GM04504 (cell line): ENCODE measurements at places on chromosomes 2 and 18.

DNA sequence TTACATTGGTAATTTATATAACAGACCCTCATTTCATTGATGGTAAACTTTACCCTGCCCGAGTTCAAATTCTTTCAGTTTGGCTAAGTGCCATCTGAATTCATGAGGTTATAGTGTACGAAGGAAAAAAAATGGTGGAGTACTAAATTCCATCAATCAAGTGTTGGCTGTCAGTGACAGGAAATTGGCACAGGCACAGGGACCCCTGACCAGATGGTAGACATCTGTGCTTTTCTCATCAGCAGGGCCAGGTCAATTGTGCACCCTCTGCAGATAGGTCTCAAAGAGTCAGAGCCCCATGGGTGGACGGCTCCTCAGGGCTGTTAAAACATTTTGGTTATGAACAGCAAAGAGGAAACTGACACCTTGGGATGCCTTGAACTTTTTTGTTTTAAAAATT, 439.2 kb downstream of the SETBP1 start:
- no peak for DNase-seq

GRCh38 chr2:150584081-150584480, 96.6 kb upstream of the RND3 start:
- DNase-seq = no peak

- DNase-seq = no peak
These were observed 83.7 kb downstream of the FMNL2 start for GRCh38 chr2:152418688-152419087.

- no peak for DNase-seq
These were observed 8.5 kb upstream of the SPATS2L start for GRCh38 chr2:200297989-200298388.

DNA sequence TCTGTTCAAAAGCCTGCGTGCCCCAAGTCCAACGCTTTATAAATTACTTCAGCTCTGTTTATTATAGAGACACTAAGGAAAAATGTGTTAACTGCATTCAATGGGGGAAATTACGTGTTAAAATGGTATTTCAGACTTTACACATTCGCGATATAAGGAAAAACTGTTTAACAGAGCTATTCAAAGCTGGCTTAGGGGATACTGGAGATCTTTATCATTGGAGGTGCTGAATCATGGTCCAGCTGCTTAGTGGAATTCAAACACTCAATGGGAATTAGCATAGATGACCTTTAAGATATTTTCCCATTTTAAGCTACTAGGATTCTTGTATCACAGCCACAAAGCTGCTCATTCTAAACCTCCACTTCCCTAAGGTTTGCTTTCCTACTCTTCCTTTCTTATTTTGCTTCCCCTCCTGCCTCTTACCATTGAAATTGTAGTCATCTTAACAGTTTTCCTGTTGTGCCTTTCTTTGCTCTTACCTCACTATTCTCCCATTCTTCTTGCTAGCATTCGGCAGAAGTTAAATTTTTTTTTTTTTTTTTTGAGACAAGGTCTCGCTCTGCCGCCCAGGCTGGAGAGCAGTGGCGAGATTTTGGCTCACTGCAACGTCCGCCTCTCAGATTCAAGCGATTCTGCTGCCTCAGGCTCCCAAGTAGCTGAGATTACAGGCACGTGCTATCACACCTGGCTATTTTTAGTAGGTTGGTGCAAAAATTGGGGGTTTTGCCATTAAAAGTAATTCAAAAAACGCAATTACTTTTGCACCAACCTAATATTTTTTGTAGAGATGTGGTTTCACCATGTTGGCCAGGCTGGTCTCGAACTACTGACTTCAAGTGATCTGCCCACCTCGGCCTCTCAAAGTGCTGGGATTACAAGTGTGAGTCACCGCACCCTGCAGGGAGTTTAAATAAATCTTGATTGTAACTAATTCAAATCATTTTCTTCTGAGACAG, 6.5 kb downstream of the SULT6B1 start:
- no peak for DNase-seq

- no peak for DNase-seq
These were observed at the start of gene FAM124B for GRCh38 chr2:224401641-224402342. FAM124B (minus strand) TSS chr2:224402107; CDS start chr2:224401768, 339 bp downstream.

- DNase-seq = no peak
These were observed 163.9 kb downstream of the GFPT1 start for GRCh38 chr2:69222953-69223658.

GRCh38 chr2:117885308-117885707, 70.8 kb downstream of the DDX18 start:
- DNase-seq = no peak

DNA sequence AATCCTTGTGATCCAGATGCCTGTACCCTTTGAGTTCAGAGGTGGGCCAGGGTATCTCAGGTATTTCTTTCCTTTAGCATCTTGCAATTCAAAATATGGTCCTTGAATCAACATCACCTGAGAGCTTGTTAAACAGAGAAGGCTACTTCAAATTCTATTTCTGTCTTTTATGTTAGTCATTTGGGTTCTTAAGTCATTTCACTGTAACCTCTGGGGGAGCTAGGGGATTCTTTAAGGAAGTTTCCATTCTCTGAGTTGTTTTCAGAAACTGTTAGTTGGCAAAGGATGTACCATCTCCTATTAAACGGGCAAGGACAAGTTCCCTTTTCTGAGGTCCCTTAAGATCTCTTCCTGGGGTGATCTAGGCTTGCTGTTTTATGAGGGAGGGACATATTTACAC, 16.6 kb downstream of the CFLAR start:
- no peak for DNase-seq

DNA sequence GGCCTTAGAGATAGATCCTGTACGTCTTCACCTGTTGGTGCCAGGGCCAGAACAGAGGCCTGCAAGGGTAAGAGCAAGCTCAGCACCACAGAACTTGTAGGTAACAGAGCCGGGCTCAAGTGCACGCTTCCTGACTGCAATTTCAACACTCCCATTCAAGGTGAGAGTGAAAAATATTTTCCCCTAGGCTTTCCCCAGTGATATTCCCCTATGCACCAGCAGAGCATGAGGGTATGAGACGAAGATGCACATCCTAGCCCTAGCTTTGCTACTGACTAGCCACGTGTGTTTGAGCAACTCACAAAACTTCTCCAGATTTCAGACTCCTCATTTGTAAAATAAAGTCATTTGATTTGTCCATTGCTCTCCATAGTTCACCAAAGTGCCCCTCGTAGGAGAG, 411.6 kb downstream of the ZNF521 start:
- no peak for DNase-seq

GRCh38 chr18:6055711-6056110, 160.4 kb upstream of the TMEM200C start:
- no peak for DNase-seq

DNA sequence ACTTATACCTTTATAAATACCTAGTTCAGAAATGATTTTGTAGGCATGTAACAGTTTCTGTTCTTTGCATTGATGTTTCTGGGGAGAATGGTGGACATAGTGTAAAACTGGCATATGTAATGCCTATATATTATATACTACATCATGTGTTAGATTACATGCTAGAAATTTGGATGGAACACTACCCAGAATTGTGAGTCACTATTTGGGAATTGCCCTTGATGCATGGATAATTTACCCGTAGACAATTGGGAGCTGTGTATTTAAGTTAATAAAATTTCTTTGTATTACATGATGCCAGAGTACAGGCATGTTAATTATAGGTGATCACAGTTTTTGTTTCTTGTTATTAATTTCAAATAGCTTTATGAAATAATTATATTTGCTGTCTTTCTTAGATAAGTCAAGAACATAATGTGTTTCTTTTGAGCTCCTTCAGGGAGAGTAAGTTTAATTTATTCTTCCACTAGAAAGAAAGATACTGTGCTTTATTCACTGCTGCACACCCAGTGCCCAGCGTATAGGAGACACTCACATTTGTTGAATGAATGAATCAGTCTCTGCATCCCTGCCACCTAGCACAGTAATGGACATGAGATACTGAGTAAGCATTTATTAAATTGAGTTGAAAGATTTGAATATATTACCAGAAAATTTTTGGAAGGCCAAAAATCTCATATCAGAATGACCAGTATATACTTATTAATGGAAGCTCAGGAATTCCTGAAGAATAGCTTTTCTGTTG, 16.9 kb downstream of the ACSL3 start:
- DNase-seq = no peak

DNA sequence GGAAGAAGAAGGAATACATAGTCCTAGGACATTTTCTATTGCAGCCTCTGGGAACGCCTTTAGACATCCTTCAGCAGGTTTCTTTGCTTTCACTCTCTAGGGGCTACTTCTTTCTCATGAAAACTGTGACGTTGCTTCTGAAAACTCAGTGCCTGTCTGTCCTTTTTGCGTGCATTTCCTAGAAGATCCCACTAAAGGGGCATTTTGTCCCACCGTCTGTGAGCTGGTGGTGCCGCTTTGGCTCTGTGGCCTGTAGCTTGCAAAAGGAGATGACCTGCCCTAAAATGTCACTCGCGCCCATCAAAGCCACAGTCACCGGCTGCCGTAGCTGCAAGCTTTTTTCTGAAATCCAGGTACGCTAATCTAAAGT, 579 bp downstream of the STAT4 start:
- DNase-seq = no peak

DNA sequence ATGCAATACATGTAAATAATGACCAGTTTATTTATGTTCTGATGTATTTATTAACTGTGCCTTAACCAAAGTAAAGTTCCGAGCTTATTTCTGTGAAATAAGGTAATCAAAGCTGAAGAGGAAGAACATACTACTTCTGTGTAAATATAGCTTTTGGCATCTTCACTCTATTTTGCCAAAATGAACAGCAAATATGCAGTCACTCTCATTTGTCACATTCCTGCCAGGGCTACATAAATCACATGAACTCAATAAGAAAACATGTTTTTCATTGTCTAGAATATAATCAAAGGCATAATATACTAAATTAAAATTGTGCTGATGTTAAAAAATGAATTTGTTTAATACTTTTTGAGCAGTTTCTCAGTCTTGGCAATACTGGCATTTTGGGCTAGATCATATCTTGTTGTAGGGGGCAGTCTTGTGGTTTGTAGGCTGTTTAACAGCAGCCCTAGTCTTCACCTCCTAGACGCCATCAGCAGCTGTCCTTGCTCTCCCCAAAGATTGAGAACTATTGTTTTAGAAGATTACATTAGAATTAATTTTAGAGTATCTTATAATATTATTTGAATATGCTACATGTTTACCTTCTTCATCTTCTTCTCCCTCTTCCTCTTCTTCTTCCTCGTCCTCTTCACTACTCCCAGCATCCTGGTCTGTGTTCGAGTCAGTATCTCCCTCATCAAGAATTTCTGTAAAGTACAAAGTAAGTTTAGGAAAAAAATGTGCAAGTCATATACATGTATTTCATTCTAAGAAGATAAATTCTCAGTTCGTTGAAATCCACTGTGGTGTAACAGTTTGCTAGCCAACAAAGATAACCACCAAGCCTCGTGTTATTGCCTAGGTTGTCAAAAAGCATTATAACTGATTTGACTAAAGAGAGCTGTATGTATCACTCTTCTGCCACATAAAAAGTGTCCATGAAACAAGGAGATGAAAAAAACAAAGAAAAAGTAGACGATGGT, 41.5 kb downstream of the CWC22 start:
- DNase-seq = no peak

DNA sequence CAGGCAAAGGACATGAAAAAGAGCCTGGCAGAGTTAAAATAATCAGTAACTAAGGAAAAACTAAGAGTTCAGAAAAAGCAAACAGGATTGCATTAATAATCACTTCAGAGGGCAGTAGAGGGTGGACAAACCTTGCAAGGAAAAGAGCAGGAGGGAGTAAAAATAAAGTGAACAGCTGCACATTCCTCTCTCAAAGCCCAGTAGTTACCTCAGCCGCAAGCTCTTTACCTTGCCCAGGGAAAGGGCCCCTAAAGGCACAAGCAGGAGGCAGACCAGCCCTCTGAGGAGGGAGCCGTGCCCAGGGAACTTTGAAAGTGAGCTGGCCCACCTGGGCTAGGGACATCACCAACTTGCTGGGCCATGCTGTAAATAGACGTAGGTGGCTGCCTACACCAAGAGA, 196.9 kb downstream of the C1D start:
- DNase-seq = no peak

DNA sequence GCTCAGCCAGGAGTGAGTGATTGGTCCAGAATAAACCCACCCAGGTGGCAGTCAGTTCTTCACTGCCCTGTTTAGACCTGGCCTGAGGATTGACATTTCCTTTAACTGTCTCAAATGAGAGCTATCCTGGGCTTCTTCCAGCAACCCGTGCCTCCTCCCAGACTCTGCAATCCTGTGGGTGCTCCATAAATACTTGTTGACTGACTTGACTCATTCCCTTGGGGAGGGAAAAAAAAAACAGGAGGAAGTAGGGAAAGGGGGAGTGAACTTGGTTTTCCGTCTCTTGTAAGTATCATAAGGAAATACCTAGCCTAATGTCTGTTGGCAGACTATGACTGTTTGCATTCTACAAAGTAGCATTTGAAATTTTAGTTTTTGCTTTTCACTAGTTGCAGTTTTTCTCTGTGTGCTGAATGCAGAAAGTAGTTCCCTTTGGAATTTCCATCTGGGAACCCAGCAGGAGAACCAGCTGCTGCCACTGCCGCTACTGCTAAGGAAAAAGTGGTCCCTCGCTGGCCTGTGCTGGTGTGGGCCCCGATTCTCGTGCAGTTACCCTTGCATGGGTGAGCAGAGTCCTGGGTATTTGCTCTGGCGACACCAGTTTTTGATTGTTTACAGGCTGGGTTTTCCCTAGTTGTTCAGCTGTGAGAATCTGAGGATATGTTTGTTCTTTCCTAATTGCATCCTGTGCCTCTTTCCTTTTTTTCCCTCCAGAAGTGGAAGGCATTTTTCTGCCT, 78.8 kb downstream of the TGOLN2 start:
- peak; percentile 90 for DNase-seq

- peak; percentile 28 for DNase-seq
These were observed 84.6 kb upstream of the CAB39 start for GRCh38 chr2:230627806-230628724.

DNA sequence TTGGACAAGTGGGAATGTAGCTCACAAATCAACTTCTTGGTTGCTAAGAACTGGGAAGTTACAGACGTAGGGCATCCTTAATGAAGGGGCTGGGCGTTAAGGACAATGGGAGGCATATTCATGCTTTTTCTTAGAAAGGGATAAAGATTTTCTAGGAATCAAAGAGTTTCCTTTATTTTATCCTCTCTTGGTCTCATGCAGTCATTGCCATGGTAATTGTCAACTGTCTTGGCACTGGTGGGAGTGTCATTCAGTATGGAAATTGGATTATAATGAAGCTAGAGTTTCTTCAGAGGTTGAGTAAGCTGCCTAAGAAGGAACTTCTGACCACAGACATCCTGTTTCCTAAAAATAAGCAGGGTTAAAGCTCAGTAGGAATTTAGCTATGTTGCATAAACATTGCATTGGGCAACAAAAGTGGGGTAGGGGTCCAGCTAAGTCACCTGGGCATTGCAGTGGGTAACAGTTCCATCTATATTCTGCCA, 114.0 kb downstream of the LYPD6B start:
- no peak for DNase-seq
